ENCODE measurements at places on chromosomes 2 and 18. TPM values are rescaled to one million over a fixed set of nuclear protein-coding genes. Genes with fewer than 3 reads are reported as not detected.

DNA sequence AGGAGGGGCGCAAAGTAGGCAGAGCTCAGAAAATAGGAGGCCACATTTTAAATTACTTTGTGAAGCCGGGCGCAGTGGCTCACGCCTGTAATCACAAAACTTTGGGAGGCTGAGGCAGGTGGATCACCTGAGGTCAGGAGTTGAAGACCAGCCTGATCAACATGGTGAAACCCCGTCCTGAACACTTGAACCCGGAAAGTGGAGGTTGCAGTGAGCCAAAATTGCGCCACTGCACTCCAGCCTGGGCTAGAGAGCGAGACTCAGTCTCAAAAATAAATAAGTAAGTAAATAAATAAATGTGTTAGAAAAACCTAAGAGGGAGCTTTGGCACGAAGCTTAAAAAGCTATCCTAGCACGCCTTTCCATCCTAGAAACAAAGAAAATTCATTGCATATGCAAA, 105.5 kb downstream of the TFCP2L1 start:
- H3K27me3 ChIP-seq, result peaks cover 22% of the 10 kb centered on the region
- no peak overlapping the region for H3K27ac ChIP-seq
- no peaks in the 10 kb centered on the region for H3K4me1 ChIP-seq
- H3K36me3 ChIP-seq, result no peaks in the 10 kb centered on the region
- no peak for DNase-seq

DNA sequence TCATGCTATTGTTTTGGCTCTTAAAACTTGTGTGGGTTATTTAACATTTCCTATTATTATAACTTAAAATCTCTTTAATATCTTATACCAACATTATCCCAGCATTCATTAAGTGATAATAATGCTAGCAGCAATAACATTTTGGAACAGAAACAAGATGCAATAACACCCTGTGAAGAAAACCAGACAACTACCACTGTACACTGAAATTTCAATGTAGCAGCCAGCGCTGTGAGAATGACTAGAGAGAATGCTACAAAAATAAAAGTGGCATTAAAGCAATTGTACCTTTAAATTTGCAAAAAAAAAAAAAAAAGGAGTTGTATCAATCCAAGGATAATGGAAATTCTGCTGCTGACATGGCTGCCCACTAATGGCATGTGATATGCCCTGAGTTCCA, 269.9 kb downstream of the TTC32 start:
- H3K36me3 ChIP-seq, result no peaks in the 10 kb centered on the region
- peaks cover 23% of the 10 kb centered on the region for H3K27me3 ChIP-seq
- DNase-seq, result no peak
- no peaks in the 10 kb centered on the region for H3K4me1 ChIP-seq
- no peak overlapping the region for H3K4me3 ChIP-seq

DNA sequence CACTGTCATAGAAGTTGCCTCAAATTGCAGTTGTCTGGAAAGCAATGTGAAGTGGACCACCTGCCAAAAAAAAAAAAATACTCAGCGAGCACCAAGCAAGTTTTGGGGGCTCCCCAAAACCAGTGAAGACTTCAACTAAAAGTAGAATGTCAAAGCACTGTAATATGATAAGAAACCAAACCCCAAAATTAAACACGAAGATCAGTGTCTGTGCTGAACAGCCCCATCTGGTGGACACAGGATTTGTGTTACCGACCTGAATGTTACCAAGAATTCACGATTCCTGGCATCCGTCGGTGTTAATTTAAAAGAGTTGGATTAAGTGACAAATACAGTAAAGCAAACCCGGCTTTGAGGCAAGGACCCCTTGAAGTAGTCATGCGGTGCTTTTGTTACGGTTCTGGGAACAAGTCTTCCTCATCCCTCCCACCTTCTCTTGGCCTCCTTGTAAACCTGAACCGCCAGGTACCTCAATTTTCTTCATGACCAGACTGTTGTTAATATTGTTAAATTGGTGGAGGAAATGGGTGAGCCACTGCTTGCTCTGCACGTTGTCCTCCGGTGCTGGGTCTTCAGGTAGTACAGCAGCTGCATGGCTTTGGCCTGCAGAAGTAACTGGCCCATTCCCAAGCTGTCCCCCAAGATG, 31.3 kb upstream of the SSB start:
- no peak overlapping the region for H3K4me3 ChIP-seq
- peaks cover 10% of the 10 kb centered on the region for H3K27me3 ChIP-seq
- peak; percentile 64 for DNase-seq
- no peaks in the 10 kb centered on the region for H3K4me1 ChIP-seq

DNA sequence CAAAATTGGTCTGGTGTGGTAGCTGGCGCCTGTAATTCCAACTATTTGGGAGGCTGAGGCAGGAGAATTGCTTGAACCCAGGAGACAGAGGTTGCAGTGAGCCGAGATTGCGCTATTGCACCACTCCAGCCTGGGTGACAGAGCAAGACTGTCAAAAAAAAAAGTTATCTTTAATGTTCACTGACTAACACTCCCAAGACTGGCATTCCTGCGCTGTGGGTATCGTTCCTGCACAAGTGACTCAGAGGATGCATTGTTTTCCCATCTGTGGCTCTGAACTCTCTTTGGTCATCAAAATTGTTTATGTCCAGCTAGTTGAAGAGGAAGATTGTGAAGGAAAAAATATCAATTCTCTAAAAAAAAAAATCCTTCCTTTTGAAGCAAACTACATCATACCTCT, 539.0 kb downstream of the SOX11 start:
- H3K4me1 ChIP-seq, result no peaks in the 10 kb centered on the region
- no peaks in the 10 kb centered on the region for H3K36me3 ChIP-seq
- H3K27ac ChIP-seq, result no peak overlapping the region
- no peaks in the 10 kb centered on the region for H3K27me3 ChIP-seq
- DNase-seq, result no peak
- no peak overlapping the region for H3K4me3 ChIP-seq

GRCh38 chr2:227783404-227784138, 30.1 kb upstream of the CCL20 start:
- peaks cover 3% of the 10 kb centered on the region for H3K27me3 ChIP-seq
- DNase-seq, result no peak
- no peaks in the 10 kb centered on the region for H3K4me1 ChIP-seq
- H3K27ac ChIP-seq, result no peak overlapping the region
- H3K4me3 ChIP-seq, result no peak overlapping the region

DNA sequence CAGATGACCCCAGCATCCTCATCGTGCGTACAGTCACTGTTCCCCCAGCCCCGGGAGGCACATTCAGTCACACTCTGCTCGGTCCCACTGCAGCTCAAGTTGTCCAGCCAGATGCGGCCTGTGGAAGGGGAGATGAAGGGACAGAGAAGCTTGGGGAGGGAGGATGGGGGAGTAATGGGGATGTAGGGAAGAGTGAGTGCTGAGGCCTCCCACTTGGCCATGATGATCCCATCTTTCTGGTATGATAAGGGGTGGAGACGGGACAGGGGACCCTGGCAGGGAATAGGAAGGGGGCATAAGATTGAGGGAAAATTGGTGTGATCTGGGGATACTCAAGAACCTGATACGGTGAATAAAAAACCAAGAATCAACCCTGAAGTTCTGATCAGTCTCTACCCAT, 3.5 kb downstream of the LOXL3 start:
- peaks cover 20% of the 10 kb centered on the region for H3K4me1 ChIP-seq
- H3K27ac ChIP-seq, result no peak overlapping the region
- H3K36me3 ChIP-seq, result peaks cover 13% of the 10 kb centered on the region

GRCh38 chr2:42401773-42402172, 40.8 kb upstream of the COX7A2L start:
- H3K36me3 ChIP-seq, result no peaks in the 10 kb centered on the region
- no peak overlapping the region for H3K27ac ChIP-seq
- no peak for DNase-seq
- H3K4me3 ChIP-seq, result no peak overlapping the region

DNA sequence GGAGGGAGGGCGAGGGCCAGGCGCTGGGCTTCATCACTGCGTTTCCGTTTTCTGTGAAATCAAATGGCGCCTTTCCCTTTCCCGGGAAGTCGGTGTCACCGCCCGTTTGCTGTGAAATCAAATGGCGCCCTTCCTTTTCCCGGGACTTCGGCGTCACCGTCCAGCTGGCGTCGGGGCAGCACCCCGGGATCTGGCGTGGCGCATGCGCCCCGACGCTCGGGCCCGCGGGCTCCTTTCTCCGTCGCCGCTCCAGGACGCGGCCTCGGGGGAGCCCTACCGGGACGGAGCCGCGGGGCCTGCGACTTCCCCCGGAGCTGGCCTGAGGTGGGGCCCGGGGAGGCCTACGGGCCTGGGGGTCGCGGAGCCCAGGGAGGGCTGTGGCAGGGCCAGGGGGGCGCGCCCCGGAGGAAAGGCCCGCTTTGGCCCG, at the start of gene FAM228A:
Gene FAM228A, plus strand, starts transcription at position 203 of the 427 bp plus-strand sequence. CDS start 428 bp downstream, outside the sequence.
- H3K4me3 ChIP-seq, result no peak within 1 kb of the TSS
- DNase-seq, result no peak
- peaks cover 7% of the 10 kb centered on the region for H3K27me3 ChIP-seq
- no peaks in the 10 kb centered on the region for H3K36me3 ChIP-seq
- H3K4me1 ChIP-seq, result peaks cover 3% of the 10 kb centered on the region

The CCDC102B gene
- total RNA-seq, result 0.54 TPM

The DYNC2LI1 gene
- total RNA-seq, result 11.7 TPM

The SPEG gene
- 7.8 TPM for total RNA-seq

The POTEC gene
- total RNA-seq, result not detected
